ENCODE measurements at places on chromosomes 1 and 21.

DNA sequence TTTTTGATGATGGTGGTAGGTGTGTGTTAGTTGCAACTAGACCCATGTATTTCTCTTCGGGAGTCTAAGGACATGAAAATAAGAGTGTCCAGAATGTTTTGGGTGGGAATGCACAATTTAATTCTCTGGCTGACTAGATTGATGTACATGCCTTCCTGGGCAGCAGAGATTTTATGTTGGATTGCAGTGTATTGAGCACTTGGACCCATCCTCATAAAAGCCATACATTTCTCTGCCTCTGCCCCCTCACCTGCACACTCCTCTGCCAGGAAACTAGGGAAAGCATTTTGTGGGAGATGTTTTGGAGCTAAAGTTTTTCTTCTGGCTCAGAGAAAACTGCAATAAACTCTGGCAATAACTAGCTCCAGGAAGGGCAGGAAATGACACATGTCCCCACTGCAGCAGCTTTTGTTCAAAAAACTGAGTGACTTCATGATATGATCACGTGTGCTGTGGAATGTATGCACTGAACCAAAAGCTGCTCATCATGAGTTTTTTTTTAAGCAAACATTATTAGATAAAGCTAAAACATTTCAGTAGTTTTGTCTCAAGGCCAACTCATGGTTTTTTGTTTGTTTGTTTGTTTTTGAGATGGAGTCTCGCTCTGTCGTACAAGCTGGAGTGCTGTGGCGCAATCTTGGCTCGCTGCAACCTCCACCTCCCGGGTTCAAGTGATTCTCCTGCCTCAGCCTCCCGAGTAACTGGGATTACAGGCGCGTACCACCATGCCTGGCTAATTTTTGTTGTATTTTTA, 17.6 kb downstream of the RIT1 start:
- no peak for DNase-seq

DNA sequence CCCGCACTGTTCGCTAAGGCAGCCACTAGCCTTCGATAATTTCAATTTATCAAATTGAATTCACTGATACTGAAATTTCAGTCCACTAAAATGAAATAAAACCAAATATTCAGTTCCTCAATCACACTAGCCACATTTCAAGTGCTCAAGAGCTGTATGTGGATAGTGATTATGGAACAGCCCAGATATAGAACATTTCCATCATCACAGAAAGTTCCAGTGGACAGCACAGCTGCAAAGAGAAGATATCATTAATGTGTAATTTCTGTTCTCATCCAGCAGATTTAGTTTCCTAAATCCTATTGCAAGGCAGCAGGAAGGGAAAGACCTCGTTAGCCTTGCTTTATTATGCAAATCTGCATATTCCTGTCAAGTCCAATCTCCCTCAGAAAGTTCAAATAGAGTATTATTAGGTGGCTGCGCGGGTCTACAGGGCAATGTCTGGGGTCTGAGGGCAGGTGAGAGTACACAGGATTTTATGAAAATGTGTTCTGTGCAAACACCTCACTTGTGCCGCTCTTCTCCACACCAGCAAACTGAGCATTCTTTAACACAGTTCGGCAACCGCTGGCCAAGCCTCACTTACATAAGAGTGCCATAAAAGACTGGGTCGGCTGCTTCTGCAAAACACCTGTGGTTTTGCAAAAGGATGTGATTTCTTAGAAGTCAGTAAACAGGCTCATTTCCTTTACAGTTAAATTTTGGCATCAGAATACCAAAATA, 22.4 kb downstream of the CAPZB start:
- DNase-seq: no peak

GRCh38 chr1:47622776-47623556, 185.1 kb downstream of the FOXD2 start:
- no peak for DNase-seq

DNA sequence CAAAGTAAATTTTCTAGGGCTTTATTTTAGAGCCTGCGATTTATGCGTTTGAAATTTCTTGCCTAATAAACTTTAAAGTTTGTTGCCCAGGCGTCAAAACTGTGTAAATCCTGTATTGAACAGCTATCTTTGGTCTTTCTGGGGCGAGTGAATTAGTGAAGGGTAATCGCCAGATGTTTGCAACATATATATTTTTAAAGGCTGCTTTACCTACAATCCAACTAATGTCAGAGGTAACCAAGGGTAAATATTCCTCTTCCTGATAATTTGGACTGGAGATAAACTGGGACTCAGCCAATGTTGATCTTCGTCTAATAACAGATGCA, 885 bp upstream of the PROX1 start:
- DNase-seq: no peak

DNA sequence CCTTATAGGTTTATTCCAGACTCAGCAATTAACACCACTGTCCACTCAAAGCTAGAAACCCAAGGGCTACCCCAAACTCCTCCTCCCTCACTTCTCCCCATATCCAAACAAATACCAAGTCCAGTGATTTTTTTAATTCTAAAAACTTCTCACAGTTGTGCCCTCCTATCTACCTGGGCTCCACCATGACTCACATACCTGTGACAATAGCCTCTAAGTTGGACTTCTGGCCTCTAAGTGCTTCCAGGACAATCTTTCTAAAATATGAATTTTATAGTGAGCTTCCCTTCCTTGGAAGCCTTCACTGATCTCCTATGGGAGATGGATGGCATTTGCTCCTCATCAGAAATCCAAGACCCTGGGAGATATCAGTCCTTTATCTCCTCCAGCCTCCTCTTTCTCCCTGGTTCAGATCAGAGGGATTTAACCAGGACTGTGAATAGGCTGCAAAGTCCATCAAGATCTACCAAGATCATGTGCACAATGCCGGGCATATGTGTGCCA, 219.3 kb downstream of the TOMM20 start:
- DNase-seq: no peak

GRCh38 chr1:48917901-48918603, 141.4 kb upstream of the BEND5 start:
- DNase-seq: no peak

DNA sequence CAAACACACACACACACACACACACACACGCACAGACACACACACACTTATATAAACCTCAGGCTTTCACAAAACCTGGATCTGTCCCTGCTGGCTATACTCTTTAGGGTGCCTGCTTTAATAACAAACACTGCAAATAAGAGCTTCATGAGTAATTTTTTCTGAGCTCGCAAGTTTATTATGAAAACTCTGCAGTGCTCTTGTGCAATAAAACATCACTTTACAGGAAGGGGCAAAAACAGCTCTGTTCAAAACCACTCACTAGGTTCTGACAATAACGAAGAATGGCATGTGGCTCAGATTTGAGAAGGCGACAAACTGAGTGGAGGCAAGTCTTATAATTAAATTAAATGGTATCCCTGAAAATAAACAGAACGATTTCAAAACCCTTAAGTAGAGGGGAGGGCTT, 42.6 kb upstream of the CTPS1 start:
- DNase-seq: no peak

DNA sequence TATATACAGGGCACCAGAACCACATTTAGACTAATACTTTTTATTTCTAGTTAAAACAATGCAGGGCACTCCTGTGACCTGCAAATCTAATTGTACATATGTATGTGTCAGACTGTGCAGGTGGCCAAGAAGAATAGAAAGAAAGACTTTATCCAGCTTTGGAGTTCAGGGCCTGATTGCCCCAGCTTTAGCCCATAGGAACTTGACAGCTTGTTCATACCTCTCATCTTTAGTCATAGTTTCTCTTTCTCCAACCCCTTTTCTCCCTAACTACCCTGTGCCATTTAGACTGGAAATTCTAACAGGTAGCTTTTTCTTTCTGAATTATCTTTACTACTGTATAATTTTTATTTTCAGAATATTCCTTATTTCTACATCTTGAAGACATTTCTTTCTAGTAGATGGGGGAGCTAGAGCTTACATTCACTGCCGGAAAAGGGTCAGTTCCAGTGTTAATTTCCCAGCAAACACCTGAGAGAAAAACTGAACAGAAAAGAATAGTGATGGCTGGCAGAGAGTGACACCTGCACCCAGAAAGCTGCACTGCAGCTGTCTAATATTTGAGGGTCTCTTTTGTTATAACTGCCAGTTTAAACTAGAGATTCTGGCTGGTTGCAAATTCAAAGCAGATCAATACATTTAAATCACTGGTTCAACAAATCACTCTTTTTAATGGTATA, 8.4 kb downstream of the YBX1 start:
- no peak for DNase-seq

DNA sequence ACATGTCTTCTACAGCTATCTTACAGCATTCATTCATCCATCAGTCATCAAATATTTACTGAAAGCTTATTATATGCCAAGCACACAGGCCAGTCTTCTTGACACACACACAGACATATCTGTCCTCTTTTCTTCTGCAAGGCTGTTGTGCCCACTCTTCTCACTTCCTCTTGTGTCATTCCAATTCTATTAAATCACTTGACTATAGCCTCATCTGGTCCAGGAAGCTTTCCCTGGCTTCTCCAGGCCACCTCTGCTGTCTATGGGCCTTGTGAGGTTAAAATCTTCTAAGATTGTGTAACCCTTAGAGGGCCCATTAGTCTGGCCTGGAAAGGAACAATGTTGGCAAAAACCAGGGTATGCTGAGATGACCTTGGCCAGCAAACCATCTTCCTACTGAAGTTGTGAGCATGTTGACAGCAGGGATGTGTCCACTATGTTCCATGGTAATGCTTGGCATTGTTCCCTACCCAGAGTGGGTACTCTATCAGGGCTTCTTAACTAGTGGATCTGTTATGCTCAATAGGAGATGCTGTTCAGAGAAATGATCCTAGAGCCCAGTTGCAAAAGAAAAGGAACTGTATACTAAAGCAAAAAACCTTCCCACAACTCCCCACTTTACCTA, 5.3 kb downstream of the TRAF3IP3 start:
- no peak for DNase-seq

DNA sequence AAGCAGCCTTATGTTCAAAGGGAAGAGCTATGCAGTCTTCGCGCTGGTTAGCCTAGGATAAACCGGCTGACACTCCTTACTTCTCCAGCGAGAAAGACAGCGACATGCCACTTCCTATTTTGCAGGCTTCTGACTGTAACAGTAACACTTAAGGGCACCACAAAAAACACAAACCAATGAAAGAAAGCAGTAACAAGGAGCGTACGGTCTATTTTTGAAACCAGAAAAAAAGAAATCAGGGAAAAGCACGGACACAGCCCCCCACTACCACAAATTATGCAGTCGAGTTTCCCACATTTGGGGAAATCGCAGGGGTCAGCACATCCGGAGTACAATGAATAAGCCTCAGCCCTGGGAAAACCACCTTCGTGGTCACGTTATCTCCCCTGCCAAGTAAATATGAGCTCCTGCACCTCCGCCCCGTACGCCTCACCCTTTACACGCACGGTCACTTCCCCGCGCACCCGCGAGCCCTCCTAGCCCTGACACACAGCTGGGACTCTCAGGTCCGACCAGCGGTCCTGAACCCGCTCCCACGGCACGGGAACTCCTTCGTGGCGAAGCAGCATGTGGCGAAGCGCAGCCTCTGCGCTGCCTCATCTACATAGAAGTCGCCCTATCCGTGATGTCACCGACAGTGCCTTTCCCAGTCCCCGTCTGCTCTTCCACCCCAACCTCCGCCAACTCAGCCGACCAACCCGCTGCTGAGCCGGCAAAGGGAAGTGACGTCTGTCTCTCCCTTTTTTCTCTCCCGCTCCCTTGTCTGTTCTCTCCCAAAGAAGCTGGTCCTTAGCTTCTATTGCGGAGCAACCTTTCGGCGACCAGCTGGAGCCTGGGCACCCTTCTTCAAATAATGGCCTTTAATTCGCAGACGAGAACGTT, 40.9 kb upstream of the PPIAL4F start:
- DNase-seq: peak; percentile 59

DNA sequence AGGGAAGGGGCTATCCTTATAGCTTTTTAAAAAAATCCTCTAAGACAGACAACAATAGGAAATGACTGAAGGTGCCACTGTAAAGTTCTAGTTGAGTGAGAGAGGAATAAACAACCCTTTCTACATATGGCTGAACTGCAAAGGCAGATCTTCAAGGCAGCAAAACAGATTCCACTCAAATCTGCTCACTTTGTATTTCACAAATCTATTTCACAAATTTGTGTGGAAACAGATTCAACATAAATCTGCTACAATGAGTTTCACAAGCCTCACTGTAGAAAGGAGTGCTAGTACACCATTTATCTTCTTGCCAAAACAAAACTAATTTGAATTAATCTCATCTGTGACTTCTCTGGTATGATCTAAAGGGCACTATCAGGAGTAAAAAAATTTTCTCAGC, 451.3 kb downstream of the PLA2G4A start:
- no peak for DNase-seq

GRCh38 chr1:194295685-194296084, 1109.3 kb upstream of the B3GALT2 start:
- no peak for DNase-seq

DNA sequence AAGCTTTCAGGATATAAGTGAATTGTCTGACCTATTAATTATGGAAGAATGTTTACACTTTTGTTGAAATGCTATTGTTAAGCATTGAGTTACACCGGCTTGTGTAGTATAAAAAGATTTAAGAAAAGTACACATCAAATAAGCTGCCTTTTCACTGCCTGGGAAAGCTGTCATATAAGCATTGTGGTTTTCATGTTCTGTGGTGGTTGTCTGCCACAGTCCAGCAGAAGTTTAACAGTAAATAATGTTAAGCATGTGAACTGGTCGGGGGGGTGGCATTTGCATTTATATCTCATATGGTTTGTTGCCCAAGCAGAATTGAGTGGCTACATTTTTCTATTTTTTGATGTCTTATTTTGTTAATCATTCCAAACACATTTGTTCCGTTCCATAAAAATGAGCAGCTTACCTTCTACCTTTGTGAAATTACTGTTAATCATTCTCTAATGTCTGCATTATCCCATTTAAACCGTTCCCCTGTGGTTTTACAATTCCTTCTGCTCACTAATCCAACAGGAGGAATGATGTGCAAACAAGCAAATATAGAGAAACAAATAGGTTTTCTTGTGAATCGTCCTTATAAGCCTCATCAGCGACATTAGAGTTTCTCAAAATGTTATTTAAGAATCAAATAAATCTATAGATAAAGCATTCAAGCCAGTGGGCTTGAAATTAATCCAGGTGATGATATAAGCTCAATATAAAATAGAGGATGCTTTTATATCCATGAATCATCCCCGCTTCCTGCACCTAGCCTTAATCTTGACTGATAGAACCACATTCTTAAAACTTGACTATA, 160.8 kb upstream of the SAMSN1 start:
- no peak for DNase-seq

- no peak for DNase-seq
Observed at GRCh38 chr21:37828556-37828955, 87.7 kb downstream of the KCNJ6 start.

DNA sequence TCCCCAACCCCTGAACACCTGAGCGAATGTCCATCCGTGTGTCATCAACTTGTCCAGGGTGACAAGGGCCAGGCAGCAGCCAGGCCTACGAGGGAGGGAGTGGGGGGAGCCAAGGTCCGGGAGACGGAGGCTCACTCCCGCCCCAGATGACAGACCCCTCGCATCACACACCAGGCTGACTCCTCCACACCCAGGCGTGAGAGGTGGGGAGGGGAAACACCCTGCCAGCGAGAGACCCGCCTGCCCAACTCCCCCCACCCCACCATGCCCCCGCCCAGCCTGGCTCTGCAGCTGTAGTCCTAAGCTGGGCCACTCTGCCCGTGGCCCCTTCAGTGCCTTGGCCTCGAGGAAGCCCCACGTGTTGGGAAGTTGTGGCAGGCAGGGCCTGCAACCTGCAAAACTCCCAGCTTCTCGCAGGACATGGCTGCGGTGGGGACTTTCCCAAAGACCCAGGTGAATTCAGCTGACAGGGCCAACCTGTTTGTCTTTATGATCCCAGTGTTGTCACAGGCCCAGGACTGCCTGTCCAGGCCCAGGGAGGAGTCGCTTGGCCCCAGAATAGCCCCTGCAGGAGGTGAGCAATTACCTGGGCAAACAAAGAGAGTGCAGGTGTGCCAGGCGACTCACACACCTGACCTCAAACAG, 62.9 kb downstream of the RIPK4 start:
- no peak for DNase-seq

- no peak for DNase-seq
Observed at GRCh38 chr21:34642211-34643075, 26.4 kb upstream of the CLIC6 start.
